ENCODE measurements at places on chromosomes 16 and 17. TPM values are rescaled to one million over a fixed set of nuclear protein-coding genes. Genes with fewer than 3 reads are reported as not detected.

Gene KREMEN2
- 0.09 TPM for total RNA-seq

Gene CSH1
- not detected for total RNA-seq

Gene MYH8
- total RNA-seq, result not detected

Gene SP2
- 6.5 TPM for total RNA-seq

Gene CPNE7
- 0.55 TPM for total RNA-seq

Gene GSG1L
- total RNA-seq, result not detected

Gene SLC5A10
- total RNA-seq, result not detected

Gene CES5A
- not detected for total RNA-seq

Gene MYCBPAP
- 0.43 TPM for total RNA-seq

Gene CAPNS2
- total RNA-seq, result 0.19 TPM

Gene CES2
- total RNA-seq, result 14.3 TPM

Gene CD300H
- total RNA-seq, result not detected

Gene PRRT2
- total RNA-seq, result 0.47 TPM

Gene ARHGAP44
- 6.6 TPM for total RNA-seq

Gene OGFOD1
- total RNA-seq, result 5.9 TPM

Gene RNF43
- 12.5 TPM for total RNA-seq

Gene TPSD1
- total RNA-seq, result not detected

Gene SRCIN1
- 9.1 TPM for total RNA-seq

Gene COPZ2
- 9.0 TPM for total RNA-seq

Gene VASN
- 3.1 TPM for total RNA-seq

Gene CLDN7
- total RNA-seq, result 89.7 TPM

Gene MPV17L
- total RNA-seq, result 34.9 TPM

Gene KRTAP4-9
- not detected for total RNA-seq

Gene ACOX1
- 74.2 TPM for total RNA-seq

Gene ZNF48
- total RNA-seq, result 6.5 TPM

Gene MFAP4
- total RNA-seq, result 14.2 TPM

Gene TPSG1
- total RNA-seq, result 0.26 TPM

Gene FBXL16
- total RNA-seq, result 2.0 TPM

Gene MT4
- total RNA-seq, result not detected

Gene CHD3
- 101 TPM for total RNA-seq

Gene GRB7
- 17.8 TPM for total RNA-seq
